CD4-positive, alpha-beta T cell treated with Interleukin-17A for 1 hour (primary cell): ENCODE measurements at places on chromosomes 7 and 10.

GRCh38 chr10:79400146-79401004, 45.0 kb downstream of the ZCCHC24 start:
- DNase-seq: peak; percentile 33

DNA sequence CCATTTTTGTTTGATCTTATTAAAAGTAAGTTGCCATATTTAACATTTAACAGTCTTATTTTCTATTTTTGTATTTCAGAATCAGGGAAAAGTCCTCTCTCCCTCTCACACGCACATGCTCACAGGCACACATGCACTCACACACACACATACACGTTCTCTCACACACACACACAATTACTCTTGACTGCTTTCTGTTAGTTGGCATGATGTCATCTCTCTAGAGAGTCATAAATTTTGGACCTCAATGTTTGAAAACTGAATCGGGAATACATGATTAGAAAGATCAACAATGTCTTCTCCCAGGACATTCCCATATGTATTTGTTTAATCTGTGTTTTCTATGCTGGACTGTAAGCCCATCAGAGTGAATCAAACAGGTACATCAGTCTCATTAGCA, 165.7 kb upstream of the AHR start:
- DNase-seq: no peak

- DNase-seq: no peak
Observed at GRCh38 chr7:116532102-116532688, 7.4 kb downstream of the CAV1 start.

GRCh38 chr10:28180654-28181053, 122.2 kb downstream of the MPP7 start:
- DNase-seq: no peak

GRCh38 chr10:62938672-62939071, 122.5 kb upstream of the EGR2 start:
- no peak for DNase-seq

DNA sequence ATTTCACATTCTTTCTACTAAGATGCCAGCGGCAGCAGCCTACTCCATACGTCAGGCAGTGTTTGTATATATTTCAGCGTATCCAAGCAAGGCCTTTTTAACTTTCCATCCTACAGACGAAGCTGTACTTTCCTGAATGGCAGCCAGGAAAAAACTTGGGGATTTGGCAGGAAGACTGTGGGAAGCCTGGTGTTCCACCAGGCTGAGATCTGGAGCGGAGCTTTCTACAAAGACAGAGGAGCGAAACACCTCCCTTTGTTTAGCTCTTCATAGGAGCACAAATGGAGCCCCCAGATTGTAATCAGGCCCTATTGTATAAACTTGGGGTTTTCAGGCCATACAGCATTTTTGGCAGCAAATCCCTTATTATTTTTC, 143.8 kb downstream of the TES start:
- DNase-seq: no peak

GRCh38 chr10:82692458-82692857, 817.5 kb downstream of the NRG3 start:
- no peak for DNase-seq

DNA sequence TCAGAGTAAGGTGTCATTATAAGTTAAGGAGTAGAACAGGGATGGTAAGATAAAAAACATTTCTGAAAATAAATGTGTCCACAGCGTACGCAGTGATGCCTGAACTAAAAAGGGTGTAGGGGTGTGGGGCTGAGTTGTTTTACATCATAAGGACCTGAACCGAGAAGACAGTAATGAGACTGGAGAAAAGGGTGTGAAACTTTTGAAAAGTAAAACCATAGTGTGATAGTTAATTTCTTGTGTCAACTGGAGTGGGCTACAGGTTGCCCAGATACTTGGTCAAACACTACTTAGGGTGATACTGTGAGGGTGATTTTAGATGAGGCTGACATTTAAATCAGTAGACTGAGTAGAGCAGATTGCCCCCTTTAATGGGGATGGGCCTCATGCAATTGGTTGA, 169.0 kb upstream of the PRPS1L1 start:
- DNase-seq: no peak

DNA sequence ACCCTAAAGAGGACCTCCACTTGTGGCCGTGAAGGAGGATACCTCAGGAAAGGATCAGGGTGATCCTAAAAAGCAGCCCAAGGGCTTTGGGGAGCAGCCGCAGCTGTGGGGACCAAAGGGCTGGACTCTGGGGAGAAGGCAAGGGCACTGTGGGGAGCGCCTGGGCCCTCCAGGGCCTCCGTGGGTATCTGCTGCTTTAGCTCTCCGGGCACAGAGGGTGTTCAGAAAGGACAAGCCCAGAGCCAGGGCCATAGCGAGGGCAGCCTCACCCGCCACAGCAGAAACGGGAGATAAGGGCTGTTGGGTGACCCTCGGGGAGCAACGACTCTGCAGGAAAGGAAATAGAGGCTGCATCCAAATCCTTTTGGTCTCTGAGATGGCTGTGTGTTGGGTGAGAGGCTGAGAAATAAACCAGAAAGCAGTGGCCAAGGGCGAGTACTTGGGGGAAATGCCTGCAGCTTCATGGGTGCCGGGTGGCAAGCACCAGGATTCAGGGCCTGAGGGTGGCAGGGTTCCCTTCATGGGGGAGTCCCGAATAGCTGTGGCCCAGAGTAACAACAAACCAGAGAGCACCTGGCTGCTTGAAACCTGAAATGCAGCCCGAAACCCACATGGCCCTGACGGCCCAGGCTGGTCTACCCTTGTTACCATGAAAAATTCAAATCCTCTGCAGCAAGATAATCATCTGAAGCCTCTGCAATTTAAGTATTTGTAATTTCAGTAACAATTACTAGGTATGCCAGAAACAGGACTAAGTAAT, 95.2 kb downstream of the VIPR2 start:
- no peak for DNase-seq

DNA sequence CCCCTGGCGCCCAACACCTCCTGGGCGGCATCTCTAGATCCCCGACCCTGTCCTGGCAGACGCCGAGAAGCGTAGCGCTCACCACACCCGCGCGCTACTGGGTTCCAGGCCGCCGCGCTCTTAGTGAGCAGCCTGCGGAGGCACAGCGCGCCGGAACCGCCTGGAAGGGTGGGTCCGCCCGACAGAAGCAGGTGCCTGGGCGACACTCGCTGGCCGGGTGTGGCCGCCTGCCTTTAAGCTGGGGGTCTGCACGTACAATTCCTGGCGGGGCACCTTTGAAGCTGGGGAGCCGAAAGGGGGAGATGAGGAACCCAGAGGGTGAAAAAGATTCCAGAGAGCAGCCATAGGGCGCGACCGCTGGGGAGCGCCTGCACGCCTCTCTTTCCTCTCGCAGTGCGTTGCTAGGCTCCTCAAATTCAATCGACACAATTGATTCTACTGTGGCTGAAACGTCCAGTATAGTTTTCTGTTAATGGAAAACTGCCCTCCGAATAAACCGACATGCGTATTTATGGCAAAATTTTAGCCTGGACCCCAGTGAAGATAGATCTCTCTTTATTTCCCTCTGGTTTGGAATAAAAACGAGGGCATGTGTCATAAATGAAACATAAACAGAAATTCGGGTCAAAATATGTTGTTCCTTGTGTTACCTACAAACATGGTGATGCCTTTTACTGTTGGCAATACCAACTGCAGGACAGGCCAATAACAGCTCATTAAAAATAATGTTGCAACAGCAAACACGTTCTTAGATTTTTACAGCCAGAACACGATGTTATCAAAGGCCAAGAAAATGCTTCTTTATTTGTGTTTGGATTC, 4.6 kb downstream of the HMX3 start:
- DNase-seq: no peak
